ENCODE measurements at places on chromosomes 7 and 10.

GRCh38 chr10:9613338-9614075 lies 1404.2 kb upstream of the CELF2 start:
- no peak for DNase-seq

- DNase-seq: no peak
Observed at GRCh38 chr10:123643315-123643714, 22.8 kb upstream of the GPR26 start.

DNA sequence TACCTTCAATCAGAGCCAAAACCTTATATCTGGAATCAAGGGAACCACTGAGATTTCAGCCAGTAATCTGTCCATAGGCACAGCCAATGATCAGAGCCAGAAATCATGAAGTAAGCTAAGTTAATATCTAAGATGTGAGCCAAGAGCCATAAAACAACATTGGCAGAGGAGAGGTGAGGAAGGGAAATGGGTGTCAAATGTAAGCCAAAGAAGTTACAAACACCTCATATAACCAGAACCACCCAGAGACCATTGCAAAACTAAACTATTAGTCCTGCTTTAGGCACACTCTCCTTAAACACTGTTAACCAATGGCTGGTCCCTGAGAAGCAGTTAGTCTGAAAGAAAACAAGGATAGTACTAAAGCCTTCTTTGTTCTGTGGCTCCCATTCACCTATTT lies 173.1 kb downstream of the HPSE2 start:
- DNase-seq: no peak

- DNase-seq: no peak
Observed at GRCh38 chr10:73398024-73398423, 15.8 kb downstream of the ANXA7 start.

GRCh38 chr7:112481833-112482670 lies 1.3 kb downstream of the LSMEM1 start:
- peak; percentile 56 for DNase-seq

GRCh38 chr7:151248346-151249033 lies at the start of gene SMARCD3:
Gene SMARCD3, minus strand, starts transcription at chr7:151248694. Its CDS starts 132 bp downstream, at chr7:151248562.
- DNase-seq: peak; percentile 50
